ENCODE measurements at places on chromosomes 1 and 21. TPM values are rescaled to one million over a fixed set of nuclear protein-coding genes. Genes with fewer than 3 reads are reported as not detected.

DNA sequence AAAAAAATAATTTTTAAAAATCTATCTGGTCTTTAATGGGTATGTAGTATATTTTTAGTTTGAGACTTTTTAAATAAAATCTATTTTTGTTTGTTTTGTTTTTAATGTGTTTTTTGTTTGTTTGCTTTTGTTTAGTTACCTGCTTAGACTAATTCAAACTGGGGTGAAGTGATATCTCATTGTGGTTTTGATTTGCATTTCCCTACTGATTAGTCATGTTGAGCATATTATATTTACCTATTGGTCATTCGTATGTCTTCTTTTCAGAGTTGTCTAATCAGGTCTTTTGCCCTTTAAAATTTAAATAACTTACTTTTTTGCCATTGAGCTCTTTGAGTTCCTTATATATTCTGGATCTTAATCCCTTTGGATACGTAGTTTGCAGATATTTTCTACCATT, 20.3 kb downstream of the CD1B start:
- no peak for DNase-seq

DNA sequence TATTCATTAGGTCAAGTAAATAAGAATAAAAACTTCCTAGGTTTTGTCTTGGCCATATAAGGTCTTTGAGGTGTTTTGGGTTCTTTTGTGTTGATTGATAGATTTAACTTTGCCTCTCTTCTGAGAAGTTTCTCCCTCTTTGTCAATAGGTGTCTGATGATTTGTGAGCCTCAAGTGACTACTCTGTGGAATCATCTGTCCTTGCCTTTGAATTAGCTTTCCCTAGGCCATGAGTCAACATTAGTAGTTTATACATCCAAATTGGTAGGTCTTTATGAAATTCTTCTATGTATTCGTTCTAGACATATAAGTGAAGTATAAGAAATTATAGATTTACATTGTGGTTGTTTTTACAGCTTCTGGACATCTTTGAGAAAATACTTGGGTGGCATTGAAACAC, 864.4 kb downstream of the USP25 start:
- no peak for DNase-seq

DNA sequence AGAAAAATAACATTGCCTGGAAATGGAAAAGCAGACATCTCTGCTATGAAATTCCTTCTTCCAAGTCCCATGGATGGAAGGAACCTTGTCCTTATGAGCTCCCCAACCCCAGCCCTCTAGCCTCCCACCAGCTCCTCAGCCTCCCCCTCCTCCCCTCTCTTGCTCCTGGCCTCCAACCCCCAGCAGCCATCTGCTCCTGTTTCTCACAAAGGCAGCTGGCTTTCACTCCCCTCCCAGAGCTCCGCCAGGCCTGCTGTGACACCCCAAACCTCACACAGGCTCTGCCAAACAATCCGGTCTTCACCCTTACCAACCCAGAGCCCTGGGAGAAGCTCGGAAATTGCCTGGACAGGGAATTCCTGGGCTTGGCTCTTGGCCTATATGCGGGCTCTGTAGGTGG, 69.2 kb downstream of the KLHDC7A start:
- DNase-seq = no peak

GRCh38 chr1:107786203-107786845, 178.7 kb downstream of the VAV3 start:
- no peak for DNase-seq

- DNase-seq = no peak
Measured at GRCh38 chr21:18518054-18518481, 114.5 kb upstream of the TMPRSS15 start.

- DNase-seq = peak; percentile 22
Measured at GRCh38 chr1:223214261-223214807, 71.3 kb upstream of the TLR5 start.

DNA sequence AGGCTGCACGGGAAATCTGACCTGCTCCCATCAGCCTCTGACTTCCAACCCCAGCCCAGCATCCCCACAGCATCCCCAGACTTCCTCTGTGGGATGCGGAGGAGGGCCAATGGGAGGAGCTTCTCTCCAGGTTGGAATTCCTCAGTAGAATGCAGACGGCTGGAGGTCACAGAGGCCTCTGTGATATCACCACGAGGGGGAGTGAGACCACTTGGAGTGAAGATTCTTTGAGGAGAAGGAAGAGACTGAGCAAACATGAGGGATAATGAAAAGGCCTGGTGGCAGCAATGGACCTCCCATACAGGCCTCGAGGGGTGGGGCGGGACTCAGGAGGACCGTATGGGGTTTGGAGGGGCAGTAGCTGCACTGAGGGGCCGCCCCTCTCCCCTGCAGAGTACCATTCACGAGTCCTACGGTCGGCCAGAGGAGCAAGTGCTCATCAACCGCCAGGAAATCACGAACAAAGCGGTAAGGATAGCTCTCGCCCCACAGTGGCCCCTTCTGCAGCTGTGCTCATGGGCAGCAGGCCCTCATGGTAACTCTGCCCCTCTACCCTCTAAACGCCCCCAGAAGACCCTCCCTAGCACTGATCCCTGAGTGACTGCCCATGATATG, at the start of gene CATSPER4:
Gene CATSPER4 (plus strand): TSS at position 230 of the 615 bp plus-strand sequence. CDS start 26 bp downstream, at position 256.
- no peak for DNase-seq

DNA sequence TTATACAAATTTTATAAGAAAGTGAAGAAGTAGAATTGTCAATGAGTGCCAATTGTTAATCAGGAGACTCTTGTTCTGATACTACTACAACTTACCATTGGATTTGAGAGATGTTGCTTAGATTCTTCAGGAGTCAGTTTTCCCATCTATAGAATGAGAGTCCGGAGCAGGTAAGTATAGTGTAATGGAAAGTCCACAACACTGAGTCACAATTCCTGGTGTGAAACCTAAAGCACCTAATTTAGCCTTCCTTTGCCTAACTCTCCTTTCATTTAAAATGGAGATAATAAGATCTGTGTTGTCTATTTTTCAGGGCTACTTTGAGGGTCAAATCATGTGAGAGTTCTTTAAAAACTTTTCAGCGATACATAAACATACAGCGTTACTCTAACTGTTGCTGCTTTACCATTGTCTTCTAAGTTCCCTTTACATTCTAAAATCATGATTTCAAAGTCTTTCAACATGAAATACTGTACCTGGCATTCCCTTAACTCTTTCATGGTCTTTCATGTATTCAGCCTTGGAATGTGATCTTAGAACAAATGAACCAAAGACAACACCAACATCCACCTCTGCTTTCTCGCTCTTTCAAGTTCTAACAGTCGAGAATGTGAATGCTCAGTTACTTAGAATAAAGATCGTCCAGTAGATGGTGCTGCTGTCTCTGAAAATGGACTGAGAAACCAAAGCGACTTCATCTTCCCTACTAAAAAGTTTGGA, 90.9 kb downstream of the SLC30A10 start:
- no peak for DNase-seq

DNA sequence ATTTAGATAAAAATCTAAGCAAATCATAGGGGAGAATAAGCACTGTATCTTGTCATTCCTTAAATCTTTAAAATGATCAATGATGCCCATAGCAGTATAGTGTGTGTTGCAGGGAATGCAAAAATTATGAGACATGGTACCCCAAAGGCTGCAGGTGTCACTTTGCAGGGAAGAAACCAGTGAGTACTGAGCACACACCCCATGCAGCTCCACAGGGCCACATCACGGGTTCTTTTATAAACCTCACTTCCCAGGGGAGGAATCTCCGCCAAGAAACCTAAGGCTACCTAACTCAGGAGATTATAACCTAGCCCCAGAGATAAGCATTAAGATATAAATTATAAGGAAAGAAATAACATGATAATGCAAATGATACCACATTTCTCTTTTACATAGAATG, 115.6 kb downstream of the APP start:
- DNase-seq = no peak

DNA sequence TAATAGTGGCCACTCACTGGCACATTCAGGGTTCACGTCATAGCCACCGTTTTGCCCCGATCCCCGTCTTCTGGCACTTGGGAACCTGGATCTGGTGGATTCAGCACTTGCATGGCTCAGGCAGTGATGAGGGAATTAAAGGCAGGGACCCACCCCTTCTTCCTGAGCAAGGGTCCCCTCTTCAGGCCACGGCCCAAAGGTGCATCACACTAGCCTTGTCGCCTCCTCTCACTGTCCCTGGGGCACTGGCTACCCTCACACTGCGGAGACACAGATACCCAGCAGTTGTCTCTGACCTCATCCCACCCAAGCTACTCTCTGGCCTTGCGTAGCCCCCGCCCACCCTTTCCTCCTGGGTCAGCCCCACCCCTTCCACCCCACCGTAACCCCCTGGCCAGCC, 19.9 kb upstream of the LDLRAP1 start:
- DNase-seq = no peak

DNA sequence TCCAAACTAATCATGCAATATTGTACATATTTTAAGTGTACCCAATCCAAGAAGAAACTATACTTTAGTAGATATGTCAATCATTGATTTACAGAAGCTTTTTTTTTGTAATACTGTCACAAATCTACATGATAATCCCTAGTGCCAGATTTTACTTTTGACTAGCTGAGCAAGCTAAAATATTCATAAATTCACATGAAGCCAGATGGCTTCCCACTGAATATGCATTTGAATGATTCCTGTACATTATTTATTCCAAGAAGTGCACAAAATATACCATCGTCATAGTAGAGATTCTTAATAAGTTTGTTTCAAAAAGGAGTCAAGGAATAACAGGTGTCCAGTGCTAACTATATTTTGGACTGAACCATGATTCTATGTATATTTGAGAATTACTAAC, 17.2 kb downstream of the FPGT start:
- DNase-seq = no peak

DNA sequence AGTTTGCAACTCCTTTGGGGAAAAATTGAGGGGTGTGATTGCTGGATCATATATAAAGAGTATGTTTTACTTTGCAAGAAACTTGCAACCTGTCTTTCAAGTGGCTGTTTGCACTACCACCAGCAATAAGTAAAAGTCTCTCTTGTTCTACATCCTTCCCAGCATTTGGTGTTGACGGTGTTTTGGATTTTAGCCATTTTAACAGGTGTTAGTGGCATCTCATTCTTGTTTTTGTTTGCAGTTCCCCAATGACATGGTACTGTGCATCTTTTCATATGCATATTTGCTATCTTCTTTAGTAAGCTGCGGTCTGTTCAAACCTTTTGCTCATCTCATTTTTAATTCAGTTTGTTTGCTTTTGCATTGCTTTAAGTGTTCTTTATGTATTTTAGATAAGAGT, 535.5 kb downstream of the LRRIQ3 start:
- no peak for DNase-seq

- DNase-seq = no peak
Measured at GRCh38 chr1:162319493-162320175, 57.0 kb downstream of the SPATA46 start.

DNA sequence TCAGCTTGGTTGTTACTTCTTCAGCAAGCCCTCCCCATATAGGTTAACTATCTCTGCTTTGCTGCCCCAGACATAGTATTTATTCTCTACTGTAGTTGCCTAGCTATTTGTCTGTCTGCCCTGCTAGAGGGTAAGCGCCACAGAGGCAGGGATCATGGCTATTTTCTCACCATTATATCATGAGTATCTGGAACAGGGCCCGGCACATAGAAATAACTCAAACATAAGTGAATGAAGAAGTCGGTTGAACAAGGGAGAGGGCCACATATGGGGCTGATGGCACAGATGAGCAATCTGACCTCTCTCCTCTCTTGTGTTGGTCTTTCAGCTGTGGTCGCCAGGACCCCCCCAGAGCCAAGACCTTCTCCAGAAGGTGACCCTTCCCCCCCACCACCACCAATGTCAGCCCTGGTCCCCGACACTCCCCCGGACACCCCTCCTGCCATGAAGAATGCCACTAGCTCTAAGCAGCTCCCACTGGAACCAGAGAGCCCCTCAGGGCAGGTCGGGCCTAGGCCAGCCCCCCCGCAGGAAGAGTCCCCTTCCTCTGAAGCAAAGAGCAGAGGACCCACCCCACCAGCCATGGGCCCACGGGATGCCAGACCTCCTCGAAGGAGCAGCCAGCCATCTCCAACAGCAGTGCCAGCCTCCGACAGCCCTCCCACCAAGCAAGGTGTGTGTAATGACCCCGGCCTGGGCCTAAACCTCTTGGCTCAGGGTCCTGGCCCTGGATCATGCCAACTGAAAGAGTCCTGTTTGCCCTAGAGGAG, 14.9 kb downstream of the MAP7D1 start:
- DNase-seq = no peak

DNA sequence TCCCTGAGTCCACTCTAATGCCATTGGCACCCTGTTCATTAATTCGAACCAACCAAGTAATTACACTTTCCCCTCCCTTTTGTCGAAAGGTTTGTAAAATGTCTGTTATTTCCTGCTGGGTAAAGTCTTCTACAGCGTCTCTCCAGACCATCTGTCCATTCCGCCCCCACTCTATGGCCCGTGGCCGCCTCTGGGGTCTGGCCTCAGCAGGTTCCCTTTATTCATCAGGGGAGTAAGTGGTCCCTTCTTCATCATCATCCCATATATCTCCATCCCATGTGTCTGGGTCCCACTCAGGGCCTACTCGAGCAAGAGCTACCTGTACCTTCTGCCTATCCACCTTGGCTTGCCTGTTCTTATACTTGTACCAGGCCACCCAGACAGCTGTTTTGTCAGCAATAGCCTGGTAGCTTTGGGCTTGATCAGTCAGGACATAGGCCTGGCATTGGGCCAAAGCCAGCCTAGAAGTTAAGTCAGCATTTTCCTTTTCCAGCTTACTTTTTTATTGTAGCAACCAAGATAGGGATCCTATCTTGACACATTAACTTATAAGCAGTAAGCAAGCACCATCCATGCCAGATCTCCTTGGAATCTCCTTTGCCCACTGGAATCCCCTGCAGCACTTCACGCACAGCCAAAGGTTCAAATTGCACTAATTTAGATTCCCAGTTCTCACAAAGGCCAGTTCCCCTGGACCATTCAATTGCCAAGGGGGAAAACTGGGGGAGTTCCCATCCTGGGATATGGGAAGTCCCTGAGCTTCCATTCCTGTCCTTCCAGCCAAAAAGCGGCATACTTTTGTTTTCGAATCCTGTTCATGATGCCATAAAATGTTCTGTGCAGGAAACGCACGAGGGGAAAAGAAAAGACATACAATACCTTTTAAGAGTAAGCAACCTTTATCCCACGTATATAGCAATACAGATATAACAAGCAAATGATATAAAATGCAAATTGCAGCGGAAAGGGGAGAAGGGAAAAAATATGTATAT, 6.6 kb upstream of the STUM start:
- no peak for DNase-seq

- no peak for DNase-seq
Measured at GRCh38 chr1:201565771-201566528, 27.0 kb downstream of the NAV1 start.

DNA sequence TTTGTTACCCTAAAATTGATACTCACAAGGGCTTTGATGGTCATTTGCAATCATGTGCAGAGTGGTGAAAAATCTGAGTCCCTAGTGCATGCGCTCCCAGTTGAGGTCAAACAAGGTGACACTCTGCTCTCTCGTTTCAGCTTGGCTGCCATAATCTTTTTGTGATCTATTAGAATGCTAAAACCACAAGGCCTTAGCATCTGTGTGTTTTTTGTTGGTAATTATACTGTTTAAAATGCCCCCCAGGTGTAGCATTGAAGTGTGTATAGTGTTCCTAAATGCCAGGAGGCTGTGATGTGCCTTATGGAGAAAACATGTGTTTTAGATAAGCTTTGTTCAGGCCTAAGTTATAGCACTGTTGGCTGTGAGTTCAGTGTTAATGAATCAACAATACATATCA, 89.3 kb downstream of the PLD5 start:
- DNase-seq = no peak

GRCh38 chr1:201391651-201392511, 7.2 kb downstream of the LAD1 start:
- DNase-seq = no peak

Gene SPEN
- 74.6 TPM for total RNA-seq

Gene KAZN
- 0.15 TPM for total RNA-seq

Gene UQCRHL
- 1.8 TPM for total RNA-seq

Gene OR2M3
- not detected for total RNA-seq

Gene OR2T35
- total RNA-seq = not detected

Gene UBL4B
- total RNA-seq = not detected

Measured in activated CD8-positive, alpha-beta memory T cell treated with anti-CD3 and anti-CD28 coated beads, Interleukin-2, amount 10 ng/mL, durations not matched to agents 7 days and 5 days (primary cell).